Posterior cingulate gyrus (tissue), 11 donors: ENCODE measurements at places on chromosomes 11 and 22.

DNA sequence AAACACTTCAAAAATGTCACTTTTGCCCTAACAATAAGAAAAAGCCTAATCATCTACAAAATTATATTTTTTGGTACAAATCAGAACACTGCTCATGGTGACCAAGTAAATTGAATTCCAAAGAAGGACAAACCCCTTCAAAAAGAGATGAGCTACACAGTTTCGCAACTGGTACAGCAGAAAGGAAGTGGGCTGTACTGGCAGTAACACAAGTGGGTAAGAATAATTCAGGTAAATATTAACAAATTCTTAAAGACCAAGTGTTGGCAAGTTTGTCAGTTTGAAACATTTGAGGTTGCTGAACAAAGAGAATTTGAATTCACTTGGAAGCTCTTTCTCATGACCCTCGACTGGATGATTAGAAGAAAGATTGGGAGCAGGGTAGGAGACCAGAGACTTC, 35.5 kb downstream of the MSANTD4 start:
- no peak for DNase-seq

- peak; percentile 32 for DNase-seq
Measured at GRCh38 chr11:45964911-45965389, 42.5 kb downstream of the LARGE2 start.

DNA sequence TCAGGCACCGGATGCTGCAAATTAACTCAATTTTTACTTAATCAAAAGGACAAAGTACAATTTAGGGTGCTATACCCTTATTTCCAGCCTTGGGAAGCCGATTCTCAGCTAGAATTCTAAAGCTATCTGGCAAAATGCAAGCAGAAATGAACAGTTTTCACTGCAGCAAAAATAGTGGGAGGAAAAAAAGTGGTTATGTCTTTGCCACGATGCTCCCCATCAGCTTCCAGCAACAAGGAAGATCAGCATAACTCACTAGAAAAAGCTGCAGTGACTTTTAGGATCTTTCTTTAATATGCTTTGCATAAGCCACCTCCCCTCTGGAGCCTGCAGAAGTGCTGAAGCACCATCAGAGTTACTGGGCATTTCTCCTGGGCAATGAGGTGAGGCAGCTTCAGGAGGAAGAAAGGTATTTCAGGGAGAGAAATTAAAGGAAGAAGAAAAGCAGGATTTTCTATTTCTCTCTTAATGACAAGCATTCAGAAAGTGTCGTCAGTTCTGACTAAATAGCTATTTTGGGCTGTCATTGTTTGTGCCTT, 702.9 kb downstream of the DLG2 start:
- no peak for DNase-seq

GRCh38 chr22:39458444-39459083, 1.8 kb downstream of the MGAT3 start:
- no peak for DNase-seq

DNA sequence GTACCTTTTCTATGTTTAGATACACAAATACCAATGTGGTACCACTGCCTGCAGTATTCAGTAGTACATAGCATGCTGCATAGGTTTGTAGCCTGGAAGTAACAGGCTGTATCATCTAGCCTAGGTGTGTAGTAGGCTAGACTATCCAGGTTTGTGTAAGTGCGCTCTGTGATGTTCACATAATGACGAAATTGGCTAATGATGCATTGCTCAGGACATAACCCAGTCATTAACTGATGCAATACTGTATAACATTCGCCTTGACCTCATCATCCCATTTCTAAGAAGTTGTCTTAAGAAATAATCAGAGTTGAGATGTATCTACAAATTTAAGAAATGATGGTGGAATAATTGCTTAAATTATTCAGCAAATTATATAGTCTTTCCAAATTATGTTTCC, 116.0 kb upstream of the TIMP3 start:
- no peak for DNase-seq

DNA sequence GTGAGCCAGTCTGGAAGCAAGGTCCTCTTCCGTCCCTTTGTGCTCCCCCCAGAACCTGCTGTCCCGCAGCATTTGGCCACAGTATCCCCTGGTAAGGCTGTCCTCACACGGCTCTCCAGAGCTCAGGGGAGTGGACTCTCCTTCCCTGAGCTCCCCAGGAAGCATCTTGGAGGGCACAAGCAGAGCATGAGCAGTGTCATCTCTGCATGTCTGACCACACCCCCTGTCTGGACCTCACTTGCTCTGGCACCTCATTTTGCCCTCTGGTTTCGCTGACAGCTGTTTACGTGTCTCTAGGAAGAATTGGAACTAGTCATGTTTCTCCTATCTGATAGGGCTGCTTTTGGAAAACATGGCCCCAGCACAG, 15.5 kb downstream of the DCPS start:
- DNase-seq = no peak

GRCh38 chr11:44203270-44204043, 106.5 kb downstream of the ALX4 start:
- DNase-seq = no peak

- peak; percentile 70 for DNase-seq
Measured at GRCh38 chr22:20111045-20111688, 4.7 kb upstream of the RANBP1 start.

DNA sequence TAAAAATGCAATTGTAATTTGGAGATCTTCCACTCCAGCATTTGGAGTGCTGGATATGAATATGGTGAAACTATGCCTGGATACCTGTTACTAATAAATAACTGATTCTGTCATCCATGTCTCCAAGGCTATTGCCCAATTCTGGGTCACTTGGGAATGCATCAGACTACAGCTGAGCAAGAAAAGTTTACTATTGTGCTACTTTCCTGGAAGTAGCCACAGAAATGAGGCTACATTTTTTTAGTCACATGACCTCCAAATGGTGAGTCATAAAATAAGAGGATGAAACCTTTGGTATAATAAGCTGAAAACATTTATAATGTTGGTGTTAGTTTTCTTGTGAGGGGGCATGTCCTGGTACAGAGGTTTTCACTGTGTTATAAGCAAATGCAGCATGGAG, 44.4 kb downstream of the DCDC1 start:
- DNase-seq = no peak

- DNase-seq = no peak
Measured at GRCh38 chr11:67027943-67028542, 5.1 kb downstream of the SYT12 start.

GRCh38 chr11:11931461-11932055, 76.9 kb downstream of the DKK3 start:
- no peak for DNase-seq

GRCh38 chr11:131662993-131663392, 292.6 kb downstream of the NTM start:
- DNase-seq = no peak

- DNase-seq = no peak
Measured at GRCh38 chr11:105220121-105220520, 80.6 kb upstream of the CARD18 start.

DNA sequence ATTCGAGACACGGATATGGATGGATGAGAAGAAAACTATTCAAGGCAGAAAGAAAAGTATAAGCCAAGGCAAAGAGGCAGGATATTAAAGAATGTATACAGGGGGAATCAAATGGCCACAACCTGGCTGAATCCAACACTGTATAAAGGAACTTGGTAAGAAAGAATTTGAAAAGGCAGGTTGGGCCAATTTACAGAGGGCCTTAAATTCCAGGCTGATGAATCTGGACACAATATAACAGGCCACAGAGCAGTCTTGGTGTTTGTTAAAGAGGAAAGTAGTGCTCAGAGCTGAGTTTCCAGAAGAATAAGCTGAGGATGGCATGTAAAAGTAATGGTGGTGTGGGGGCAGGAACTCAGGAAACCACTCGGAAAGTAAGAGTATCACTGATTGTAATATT, 72.3 kb upstream of the POU2AF2 start:
- DNase-seq = no peak

DNA sequence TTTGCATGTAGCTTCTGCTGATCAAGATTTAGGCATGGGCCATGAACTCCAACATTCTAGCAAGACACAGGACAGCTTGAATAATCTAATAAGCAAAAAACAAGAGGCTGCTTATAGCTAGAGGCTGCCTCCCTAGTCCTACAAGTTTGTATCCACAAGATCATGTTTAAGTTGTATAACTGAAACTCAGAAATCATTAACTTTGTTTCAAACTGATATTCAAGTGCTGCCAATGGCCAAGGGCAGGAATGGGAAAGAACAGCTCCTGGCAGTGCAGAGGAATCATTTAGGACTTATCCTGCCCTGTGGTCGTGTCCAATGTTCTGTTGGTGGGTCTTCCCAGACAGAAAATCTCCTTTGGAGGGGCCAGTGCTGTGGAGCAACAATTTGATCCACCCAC, 209.6 kb upstream of the DDI1 start:
- DNase-seq = no peak

DNA sequence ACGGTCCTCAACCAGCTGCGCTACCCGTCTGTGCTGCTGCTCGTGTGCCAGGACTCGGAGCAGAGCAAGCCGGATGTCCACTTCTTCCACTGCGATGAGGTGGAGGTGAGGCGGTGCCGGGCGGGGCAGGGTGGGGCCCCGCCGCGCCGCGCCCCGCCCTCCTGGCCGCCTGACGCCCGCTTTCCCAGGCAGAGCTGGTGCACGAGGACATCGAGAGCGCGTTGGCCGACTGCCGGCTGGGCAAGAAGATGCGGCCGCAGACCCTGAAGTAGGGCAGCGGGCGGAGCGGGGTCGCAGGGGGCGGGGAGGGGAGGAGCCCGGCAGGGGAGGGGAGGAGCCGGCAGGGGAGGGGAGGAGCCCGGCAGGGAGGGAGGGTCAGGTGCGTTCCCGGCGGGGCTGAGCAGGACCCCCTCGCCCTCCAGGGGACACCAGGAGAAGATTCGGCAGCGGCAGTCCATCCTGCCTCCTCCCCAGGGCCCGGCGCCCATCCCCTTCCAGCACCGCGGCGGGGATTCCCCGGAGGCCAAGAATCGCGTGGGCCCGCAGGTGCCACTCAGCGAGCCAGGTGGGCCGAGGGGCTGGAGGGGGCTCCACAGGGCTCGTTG, 14.7 kb downstream of the EPS8L2 start:
- DNase-seq = no peak

DNA sequence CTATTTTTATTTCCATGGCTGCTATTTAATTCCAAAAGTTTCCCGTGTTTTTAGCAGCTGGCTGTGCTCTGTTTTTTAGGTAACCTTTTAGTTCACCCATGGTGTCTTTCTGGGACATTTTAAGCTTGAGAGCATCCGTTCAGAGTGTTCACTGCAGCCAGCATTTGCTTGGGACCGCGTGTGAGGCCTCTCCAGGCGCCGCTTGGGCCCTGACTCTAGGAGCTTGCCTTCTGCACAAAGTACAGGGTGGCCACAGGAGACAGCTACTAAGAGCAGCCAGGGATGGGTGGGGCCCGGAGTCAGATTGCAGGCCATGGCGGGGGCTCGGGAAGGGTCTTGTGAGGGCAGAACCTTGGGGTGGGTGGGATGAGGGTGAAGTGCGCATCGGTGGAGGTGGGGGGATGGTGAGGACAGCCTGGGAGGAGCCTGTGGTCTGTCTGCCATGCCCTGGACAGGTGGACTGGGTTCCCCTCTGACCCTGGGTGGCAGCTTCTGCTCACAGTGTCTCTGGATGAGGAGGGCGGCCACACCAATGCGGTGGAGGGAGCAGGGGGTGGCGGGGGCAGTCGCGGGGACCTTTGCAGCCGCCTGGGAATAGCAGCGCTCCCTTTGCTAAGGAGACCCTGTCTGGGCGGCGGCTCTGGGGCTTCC, 288.1 kb downstream of the TBC1D22A start:
- peak; percentile 62 for DNase-seq

- DNase-seq = no peak
Measured at GRCh38 chr11:45484326-45484883, 181.0 kb downstream of the CHST1 start.

DNA sequence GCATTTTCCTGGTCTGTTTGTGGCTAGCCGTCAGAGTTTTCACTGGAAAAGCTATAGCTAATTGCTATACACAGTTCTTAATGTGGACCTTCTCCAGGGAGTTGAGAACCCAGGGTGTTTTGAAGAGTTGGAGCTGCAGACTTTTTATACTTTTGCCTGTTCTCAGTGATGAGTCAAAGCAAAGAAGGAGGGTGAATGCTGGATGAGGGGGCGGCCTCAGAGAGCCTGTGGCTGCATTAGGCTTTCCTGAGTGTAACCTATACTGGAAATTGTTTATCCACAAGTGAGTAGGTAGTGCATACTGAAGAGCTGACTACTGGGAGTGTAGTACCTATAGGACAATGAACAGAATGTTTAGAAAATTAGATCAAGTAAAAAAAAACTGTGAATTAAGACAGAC, 79.7 kb upstream of the HORMAD2 start:
- DNase-seq = no peak

GRCh38 chr11:112658431-112658878, 302.8 kb upstream of the NCAM1 start:
- no peak for DNase-seq

- no peak for DNase-seq
Measured at GRCh38 chr11:90805172-90805571, 582.3 kb upstream of the CHORDC1 start.

DNA sequence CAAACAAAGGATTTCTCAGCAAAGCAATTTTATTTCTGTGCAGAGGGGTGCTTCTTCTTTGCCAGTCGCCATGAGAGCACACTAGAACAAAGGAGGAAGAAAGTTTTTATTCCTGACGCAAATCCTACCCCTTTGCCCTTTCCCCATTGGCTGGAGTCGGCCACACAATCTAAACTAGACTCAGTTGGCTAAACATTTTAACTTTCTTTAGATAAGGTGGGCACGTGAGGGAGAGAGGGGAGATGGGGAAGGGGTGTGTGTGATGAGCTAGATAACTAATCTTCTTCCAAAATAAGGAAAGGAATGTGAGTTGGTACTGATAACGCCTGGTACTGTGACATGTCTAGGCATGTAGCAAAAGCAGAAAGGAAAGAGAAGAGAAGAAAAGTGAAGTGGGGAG, 626 bp downstream of the TRIM22 start:
- no peak for DNase-seq

GRCh38 chr11:73216465-73216864, 1.6 kb upstream of the P2RY2 start:
- DNase-seq = no peak

- DNase-seq = no peak
Measured at GRCh38 chr22:50105208-50106100, 15.6 kb downstream of the MOV10L1 start.

DNA sequence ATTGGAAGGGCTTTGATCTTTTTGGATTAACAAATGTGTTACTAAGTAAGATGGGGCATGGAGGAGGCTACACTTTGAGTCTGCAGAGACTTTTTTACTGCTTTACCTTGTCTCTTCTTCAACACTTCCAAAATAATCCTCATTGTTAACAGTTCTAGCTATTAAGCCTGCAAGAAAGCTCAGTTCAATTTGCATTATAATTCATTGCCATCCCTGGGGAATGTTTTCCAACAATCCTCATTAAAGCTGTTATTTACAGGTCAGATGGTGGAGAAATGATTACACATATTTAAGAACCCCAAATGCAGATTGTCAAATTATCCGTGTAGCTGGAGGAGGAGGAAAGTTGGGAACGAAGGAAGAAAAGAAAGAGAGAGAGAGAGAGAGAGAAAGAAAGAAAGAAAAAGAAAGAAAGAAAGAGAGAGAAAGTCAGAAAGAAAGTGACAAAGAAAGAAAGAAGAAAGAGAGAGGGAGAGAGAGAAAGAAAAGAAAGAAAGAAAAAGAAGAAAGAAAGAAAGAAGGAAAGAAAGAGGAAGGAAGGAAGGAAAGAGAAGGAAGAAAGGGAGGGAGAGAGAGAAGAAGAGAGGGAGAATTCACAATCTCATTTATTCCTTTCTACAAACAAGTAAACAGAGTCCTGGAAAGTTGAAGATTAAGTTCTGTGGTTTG, 443.9 kb downstream of the INSC start:
- no peak for DNase-seq
